ENCODE measurements at places on chromosomes 5 and 9. TPM values are rescaled to one million over a fixed set of nuclear protein-coding genes. Genes with fewer than 3 reads are reported as not detected.

HTR4 gene
- not detected for total RNA-seq

MELK gene
- 27.4 TPM for total RNA-seq

LEAP2 gene
- under 0.01 TPM for total RNA-seq

FAM221B gene
- total RNA-seq, result not detected

PCA3 gene
- total RNA-seq, result not detected

PCDHB5 gene
- 0.28 TPM for total RNA-seq
